ENCODE measurements at places on chromosomes 1 and 21.

- DNase-seq, result no peak
These were observed 179.1 kb downstream of the FASLG start for GRCh38 chr1:172837816-172838679.

DNA sequence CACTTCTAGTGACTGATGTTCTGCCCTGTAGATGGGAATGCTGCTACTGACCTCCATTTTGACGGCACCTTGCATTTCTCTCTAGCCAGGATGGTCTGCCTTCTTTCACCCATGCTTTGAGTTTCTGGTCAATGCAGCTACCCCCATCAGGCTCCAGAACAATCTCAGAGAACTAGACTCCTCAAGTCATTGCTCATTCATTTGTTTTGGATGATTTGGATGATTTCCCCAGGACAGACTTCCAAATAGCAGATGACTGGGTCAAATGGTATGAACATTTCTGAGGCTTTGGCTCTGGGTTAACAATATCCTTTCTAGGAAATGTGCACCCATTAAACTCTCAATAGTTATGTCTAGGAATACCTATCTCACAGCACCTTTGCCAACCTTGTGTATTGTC lies 63.9 kb downstream of the CSMD2 start:
- DNase-seq, result no peak

DNA sequence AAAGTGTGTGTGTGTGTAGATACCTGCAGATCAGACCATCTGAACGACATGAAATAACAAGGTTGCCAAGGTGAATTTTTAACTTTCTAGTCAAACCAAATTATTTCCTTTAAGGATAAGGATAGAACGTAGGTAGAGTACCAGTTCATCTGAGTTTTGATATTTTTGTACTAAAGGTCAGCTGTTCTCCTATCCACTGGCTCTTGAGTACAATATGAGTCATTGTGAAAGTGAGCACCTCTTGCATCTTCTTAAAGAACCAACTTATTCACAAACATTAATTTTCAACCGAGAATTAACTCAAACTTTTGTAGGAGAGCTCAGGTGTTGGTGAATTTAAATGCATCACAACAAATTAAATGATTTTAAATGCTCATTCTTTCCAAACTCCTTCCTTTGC lies 71.5 kb downstream of the IFI44 start:
- DNase-seq, result no peak

DNA sequence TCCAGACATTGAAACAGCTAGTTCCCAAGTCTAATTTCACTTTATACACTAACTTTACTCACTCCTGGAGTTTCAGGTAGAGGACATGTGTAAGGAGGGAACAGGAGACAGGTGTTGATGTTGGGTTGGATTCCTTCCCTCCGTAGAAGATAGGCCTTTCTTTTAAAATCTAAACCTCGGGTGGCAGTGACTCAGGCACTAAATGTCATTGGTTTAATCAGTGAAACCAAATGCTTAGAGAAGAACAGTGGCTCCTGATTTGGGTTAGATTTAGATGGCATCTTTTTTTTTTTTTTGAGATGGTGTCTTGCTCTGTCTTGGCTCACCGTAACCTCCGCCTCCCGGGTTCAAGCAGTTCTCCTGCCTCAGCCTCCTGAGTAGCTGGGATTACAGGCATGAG lies 7.2 kb downstream of the CAP1 start:
- DNase-seq, result no peak

GRCh38 chr1:55316502-55316901 lies 101.3 kb upstream of the USP24 start:
- DNase-seq, result no peak

DNA sequence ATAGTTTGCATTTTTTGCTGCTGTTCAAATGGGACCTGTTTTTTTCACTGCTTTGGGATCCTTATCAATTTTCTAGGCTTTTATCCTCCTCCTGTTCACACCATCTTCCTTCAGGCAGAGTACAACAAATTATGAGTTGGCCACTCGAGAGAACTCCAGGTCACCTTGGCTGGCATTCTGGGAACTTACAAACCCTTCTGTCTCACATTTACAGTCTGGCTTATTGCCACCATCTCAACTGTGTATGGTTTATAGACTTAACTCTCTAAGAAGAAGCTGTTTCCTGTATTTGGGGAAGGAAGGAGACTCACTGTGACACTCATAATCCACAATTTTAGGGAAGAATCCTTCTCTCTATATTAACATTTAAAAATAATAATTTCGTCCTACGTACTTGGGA lies 5.4 kb upstream of the ZNF691 start:
- DNase-seq, result no peak

GRCh38 chr1:111943846-111944749 lies 45.4 kb downstream of the KCND3 start:
- DNase-seq, result no peak

DNA sequence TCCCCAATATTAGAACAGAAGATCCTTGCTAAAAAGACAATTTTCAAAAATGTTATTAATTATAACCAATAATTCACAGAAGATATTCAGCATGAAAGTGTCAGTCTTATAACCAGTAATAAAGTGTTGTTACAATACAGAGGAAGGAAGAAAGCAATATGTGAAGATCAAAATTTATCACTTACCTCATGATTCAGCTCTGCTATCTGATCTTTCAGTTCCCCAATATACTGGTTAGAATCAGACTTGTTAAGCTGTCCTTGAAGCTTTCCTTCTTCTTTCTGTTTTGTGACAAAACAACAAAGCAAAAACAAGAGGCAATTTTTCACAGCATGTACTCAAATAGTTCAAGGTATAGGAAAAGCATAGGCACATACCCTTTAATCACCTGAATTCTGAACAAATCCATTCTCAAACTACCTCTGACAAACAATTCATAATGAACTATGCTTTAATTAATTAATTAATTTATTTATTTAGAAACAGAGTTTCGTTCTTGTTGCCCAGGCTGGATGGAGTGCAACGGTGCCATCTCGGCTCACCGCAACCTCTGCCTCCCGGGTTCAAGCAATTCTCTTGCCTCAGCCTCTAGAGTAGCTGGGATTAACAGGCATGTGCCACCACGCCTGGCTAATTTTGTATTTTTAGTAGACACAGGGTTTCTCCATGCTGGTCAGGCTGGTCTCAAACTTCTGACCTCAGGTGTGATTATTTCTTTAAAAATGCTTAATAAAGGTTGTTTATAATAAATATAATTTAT lies 76.9 kb upstream of the GFI1 start:
- DNase-seq, result no peak

GRCh38 chr1:235009561-235010306 lies 118.9 kb downstream of the TOMM20 start:
- no peak for DNase-seq

DNA sequence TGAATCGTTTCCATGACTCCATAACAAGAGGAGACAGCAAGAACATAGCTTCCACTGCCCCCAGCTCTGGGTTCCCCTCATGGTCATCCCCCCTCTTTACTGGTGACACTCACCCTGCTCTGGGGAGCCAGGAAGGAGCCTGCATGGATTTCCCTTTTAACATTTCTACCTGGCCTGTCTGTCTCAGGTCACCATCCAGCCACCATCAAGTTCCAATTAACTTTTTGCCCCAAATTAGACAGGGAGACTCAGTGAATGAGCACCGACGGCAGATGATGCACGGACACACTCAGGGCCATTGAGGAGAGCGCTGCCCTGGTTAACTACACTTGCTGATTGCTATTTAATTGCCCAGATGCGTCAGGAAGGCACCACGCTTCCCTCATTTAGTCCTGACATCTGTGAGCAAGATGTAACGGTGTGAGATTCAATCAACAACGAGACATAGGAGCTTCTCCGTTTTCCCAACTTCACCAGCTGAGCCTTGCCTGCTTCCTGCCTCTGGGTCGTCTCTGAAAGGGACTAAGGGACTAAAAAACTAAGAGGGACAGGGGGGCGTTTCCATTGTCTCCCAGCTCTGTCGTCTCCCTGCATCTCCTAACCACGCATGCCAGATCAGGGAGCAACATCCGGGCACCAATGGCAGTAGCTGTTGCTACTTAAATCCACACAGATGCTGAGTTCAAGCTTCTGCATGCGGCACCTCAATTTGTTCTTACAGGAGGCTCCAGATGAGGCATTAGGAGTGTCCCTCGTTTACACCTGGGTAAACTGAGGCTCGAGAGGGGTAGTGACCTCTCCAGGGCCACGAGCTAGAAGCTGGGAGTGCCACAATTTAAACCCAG lies 426.7 kb downstream of the NPHP4 start:
- DNase-seq, result no peak

DNA sequence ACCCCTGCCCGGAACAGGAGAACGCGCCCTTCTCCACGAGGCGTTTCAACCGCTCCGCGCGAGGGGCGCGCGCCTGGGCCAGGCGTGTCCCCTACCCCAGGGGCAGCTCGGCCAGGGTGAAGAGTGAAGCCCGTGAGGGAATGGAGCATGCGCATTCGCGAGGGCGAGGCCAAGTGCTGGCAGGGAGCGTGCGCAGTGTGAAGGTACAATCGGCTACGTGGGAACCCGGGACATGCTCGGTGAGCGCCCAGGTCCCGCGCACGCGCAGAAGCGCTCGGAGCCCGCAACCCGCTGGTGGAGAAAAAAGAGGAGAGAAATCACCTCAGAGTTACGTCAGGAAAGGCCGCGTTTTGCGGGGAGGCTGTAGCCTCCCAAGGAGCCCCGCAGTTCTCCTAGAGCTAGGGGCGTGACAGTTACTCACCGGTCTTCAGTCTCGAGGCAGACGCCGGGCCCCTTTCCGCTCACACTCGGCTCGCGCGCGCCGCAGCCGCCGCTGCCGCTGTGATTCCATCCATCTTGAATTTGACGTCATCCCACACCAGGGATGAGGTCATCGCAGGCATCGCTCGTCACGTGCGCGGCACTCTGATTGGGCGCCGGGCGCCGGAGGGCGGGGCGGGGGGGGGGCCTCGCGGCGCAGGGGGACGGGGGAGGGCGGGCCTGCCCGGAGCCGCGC lies at the start of gene ZBTB21:
Gene ZBTB21, minus strand, starts transcription at position 530 of the 676 bp plus-strand sequence. CDS start 16,265 bp downstream, outside the sequence.
- DNase-seq, result peak; percentile 96

GRCh38 chr21:39104911-39105310 lies 78.3 kb downstream of the PSMG1 start:
- DNase-seq, result no peak

GRCh38 chr1:84996846-84997666 lies at the start of gene MCOLN2:
MCOLN2 (minus strand) TSS chr1:84997113; CDS start chr1:84996872, 241 bp downstream.
- DNase-seq, result no peak

All from HepG2 (cell line).